ENCODE measurements at places on chromosomes 1 and 21.

GRCh38 chr1:209883341-209883971, 54.6 kb upstream of the SYT14 start:
- no peak overlapping the region for H3K4me3 ChIP-seq
- no peak for DNase-seq
- H3K36me3 ChIP-seq: no peaks in the 10 kb centered on the region
- H3K4me1 ChIP-seq: no peaks in the 10 kb centered on the region

DNA sequence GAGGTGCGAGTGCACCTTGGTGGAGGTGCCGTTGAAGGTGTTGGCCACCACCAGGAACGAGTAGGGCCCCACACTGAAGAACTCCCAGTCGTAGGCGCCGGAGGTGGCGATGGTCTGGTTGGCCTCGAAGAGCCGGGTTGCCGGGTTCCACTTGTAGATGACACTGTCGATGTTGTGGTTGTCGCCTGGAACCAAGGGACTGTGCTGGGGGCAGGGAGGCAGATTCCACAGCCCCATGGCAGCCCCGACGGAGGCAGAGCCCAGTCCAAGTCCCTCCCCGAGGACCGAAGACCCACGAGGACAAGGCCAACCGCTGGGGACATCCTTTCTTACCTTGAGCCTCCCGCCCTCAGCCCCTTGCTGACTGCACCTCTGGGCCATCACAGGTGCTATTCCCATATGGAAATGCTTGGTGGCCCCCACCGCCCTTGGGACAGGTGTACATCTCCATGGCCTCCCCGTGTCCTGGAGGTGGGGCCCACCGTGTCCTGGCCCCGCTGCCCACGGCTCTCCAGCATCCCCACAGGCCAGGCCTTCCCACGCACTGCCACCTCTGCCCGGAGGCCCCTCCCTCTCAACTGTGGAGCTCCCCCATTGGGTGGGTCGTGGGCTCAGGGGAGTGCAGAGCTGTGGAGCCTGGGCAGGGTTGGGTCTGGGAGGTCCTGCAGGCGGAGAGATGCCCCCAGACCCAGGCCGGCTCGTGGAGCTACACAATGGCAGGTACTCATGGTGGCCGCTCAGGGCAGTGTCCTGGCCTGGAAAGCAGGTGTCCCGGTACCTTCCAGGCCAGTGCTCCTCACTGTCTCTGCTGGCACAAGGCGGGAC, 17.9 kb downstream of the KRTAP10-1 start:
- no peak overlapping the region for H3K27ac ChIP-seq
- H3K4me3 ChIP-seq: no peak overlapping the region
- H3K4me1 ChIP-seq: peaks cover under 1% of the 10 kb centered on the region
- no peak for DNase-seq
- H3K27me3 ChIP-seq: no peaks in the 10 kb centered on the region

DNA sequence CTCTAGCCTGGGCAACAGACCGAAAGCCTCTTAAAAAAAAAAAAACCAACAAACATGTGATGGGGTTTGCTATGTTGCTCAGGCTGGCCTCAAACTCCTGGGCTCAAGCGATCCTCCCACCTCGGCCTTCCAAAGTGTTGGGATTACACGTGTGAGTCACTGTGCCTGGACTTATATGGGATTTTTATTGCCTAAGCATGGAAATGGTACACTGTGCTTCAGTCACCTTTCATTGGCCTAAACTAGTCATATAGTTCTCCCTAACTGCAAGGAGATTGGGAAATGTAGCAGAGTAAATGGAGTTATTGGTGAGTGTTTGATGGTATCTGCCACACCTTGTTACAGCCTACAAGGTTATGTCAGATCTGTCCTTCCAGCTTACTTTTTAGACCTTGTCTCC, 17.2 kb upstream of the MEF2D start:
- H3K4me3 ChIP-seq: no peak overlapping the region
- H3K27ac ChIP-seq: no peak overlapping the region
- DNase-seq: no peak
- no peaks in the 10 kb centered on the region for H3K36me3 ChIP-seq
- H3K4me1 ChIP-seq: no peaks in the 10 kb centered on the region

DNA sequence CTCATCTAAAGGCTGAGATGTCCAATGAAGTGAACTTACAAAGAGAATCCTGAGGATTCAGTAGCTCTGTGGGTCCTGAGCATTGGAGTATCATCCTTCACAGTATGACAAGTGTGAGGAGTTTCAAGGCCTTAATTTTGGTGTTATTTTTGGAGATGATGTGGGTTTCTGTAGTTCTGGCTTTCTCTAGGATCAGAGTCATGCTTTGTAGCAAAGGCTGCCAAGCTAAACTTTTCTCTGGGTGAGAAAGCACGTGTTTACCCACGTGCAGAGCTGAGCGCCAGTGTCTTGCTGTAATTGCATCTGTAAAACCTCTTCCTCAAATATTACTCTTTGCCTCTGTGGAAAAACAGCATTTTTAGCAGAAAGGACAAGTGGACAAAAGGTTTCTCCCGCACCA, 387.8 kb upstream of the LYPLAL1 start:
- H3K4me1 ChIP-seq: no peaks in the 10 kb centered on the region
- H3K27ac ChIP-seq: no peak overlapping the region
- no peaks in the 10 kb centered on the region for H3K36me3 ChIP-seq
- H3K4me3 ChIP-seq: no peak overlapping the region
- no peak for DNase-seq

DNA sequence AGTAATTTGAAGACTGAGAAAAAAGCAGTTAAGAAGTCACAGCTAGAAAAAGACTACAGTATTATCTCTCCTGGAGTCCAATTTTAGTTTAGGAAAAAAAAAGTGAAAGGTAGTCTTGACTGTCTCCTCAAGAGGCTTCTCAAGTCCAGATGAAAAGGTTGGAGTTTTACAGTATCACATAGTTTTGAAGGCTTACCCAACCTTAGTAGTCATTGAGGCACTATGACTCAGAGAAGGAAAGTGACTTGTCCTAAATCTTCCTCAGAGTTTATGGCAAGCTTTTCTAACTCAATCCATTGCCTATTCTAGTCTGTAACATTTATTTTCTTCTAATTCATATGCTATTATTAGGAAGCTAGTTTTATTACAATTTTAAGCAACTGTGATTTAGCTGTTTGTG, 174.9 kb downstream of the DPYD start:
- no peak for DNase-seq
- no peak overlapping the region for H3K27ac ChIP-seq
- no peak overlapping the region for H3K4me3 ChIP-seq
- H3K27me3 ChIP-seq: no peaks in the 10 kb centered on the region

DNA sequence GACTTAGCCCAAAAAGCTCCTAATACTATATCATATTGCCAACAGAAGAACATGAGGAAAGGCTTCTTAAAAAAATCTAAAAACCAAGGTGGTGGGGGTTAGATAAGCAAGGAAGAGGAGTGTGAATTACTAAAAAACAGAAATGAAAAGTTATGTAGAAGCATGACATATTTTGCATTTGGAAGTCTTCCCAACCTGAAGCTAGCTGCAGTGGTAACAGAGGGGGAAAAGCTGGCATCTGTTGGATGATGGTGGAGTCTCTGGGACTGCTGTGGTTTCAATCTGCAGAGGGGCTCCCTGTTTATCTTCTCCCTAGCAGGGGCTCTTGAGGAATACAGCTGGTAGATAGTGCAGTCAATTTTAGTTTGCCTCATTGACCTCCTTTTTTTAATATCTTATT, 249.2 kb upstream of the KIAA0040 start:
- DNase-seq: no peak
- H3K27me3 ChIP-seq: no peaks in the 10 kb centered on the region
- H3K27ac ChIP-seq: no peak overlapping the region
- H3K36me3 ChIP-seq: no peaks in the 10 kb centered on the region

GRCh38 chr1:170749959-170750358, 86.0 kb downstream of the PRRX1 start:
- no peak for DNase-seq
- H3K27ac ChIP-seq: no peak overlapping the region
- H3K4me1 ChIP-seq: no peaks in the 10 kb centered on the region

- no peak for DNase-seq
- no peaks in the 10 kb centered on the region for H3K4me1 ChIP-seq
- no peaks in the 10 kb centered on the region for H3K36me3 ChIP-seq
- no peaks in the 10 kb centered on the region for H3K27me3 ChIP-seq
Observed at GRCh38 chr1:101974599-101975274, 22.0 kb downstream of the OLFM3 start.

GRCh38 chr21:32457360-32457840, 44.9 kb downstream of the EVA1C start:
- H3K36me3 ChIP-seq: no peaks in the 10 kb centered on the region
- peaks cover 5% of the 10 kb centered on the region for H3K4me1 ChIP-seq
- H3K27me3 ChIP-seq: no peaks in the 10 kb centered on the region
- DNase-seq: peak; percentile 44
- H3K4me3 ChIP-seq: no peak overlapping the region

DNA sequence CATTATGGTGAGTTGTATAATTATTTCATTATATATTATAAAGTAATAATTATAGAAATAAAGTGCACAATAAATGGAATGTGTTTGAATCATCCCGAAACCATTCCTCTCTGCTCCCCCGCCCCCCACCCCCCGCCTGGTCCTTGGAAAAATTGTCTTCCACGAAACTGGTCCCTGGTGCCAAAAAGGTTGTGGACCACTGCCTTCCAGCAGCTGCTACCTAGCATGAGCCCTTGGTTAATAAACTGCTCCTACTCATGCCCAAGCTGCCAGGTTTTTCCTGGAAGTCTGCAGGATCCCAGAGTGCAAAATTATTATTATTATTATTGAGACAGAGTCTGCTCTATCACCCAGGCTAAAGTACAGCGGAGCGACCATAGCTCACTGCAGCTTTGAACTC, 6.8 kb upstream of the IFNGR2 start:
- no peak for DNase-seq
- no peak overlapping the region for H3K4me3 ChIP-seq
- H3K4me1 ChIP-seq: no peaks in the 10 kb centered on the region
- H3K27ac ChIP-seq: no peak overlapping the region
- no peaks in the 10 kb centered on the region for H3K36me3 ChIP-seq
- no peaks in the 10 kb centered on the region for H3K27me3 ChIP-seq

GRCh38 chr1:90133133-90133532, 138.2 kb downstream of the ZNF326 start:
- no peak overlapping the region for H3K4me3 ChIP-seq
- no peak overlapping the region for H3K27ac ChIP-seq
- H3K4me1 ChIP-seq: no peaks in the 10 kb centered on the region
- H3K27me3 ChIP-seq: no peaks in the 10 kb centered on the region

DNA sequence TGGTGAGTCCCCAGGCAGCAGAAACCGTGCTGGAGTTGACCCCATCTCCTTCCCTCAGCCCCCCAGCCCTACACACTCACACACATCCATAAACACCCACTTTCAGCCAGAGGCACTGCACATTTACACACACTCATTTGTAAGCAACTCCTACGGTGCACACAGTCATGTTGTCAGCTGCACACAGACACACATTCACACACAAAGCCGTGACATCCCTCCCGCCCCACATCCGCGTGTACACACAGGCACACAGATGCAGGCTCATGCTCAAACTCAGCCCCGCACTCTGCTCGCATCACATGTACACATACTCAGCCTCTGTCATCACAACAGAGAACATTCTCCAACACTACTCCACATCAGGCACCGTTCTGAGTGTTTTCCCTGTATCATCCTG, 47.6 kb downstream of the LACTBL1 start:
- no peaks in the 10 kb centered on the region for H3K36me3 ChIP-seq
- no peak for DNase-seq
- H3K4me1 ChIP-seq: no peaks in the 10 kb centered on the region

GRCh38 chr1:234760303-234760723, 150.3 kb upstream of the IRF2BP2 start:
- no peak for DNase-seq
- no peaks in the 10 kb centered on the region for H3K36me3 ChIP-seq
- H3K27me3 ChIP-seq: no peaks in the 10 kb centered on the region

GRCh38 chr1:42784946-42785693, at the start of gene TMEM269:
TSS of gene TMEM269 (plus strand) at chr1:42784991. CDS start at chr1:42789894, 4,903 bp downstream.
- H3K27ac ChIP-seq: no peak within 1 kb of the TSS
- no peak for DNase-seq
- H3K4me1 ChIP-seq: no peaks in the 10 kb centered on the region
- H3K27me3 ChIP-seq: no peaks in the 10 kb centered on the region
- H3K36me3 ChIP-seq: peaks cover 17% of the 10 kb centered on the region
- H3K4me3 ChIP-seq: peak within 1 kb of the TSS; percentile 25

GRCh38 chr1:24951337-24951736, 21.3 kb upstream of the RUNX3 start:
- no peak overlapping the region for H3K4me3 ChIP-seq
- no peaks in the 10 kb centered on the region for H3K27me3 ChIP-seq
- no peak for DNase-seq
- H3K27ac ChIP-seq: no peak overlapping the region

GRCh38 chr1:45365051-45365450, 24.8 kb upstream of the MUTYH start:
- DNase-seq: no peak
- H3K27ac ChIP-seq: no peak overlapping the region
- no peak overlapping the region for H3K4me3 ChIP-seq

DNA sequence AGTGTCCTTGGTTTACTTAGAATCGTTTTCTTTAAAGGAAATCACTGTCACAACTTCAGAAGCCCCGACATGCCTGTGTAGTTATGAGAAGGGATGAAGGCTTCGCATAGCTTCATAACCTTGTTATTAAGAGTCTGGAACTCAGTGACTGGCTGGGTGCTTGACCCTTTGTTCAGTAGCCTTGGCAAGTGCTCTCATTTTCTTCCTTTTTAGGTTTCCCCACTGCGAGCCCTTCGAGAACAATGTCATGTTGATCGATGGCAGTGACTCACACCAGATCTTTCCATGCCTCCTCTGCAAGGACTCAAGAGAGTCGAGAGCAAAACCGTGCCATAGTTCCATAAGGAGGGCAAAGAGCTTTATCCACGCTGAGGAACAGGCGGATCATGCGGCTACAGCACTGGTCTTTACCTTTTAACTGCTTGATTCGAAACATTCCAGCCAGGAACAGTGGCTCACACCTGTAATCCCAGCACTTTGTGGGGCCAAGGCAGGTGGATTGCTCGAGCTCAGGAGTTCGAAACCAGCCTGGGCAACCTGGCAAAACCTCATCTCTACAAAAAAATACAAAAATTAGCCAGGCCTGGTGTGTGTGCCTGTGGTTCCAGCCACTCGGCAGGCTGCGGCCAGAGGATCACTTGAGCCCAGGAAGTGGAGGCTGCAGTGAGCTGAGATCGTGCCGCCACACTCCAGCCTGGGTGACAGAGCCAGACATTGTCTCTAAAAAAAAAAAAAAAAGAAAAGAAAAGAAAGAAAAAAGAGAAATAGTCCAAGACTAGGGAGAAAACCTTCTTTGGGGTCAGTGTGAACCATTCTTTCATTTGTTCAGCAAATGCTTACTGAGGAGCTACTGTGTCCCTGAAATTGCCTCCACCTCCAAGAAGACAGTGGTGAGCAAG, 95.4 kb upstream of the ERRFI1 start:
- H3K4me3 ChIP-seq: no peak overlapping the region
- H3K4me1 ChIP-seq: peaks cover 14% of the 10 kb centered on the region
- no peak for DNase-seq
- peak overlapping the region; percentile 66 for H3K27ac ChIP-seq

GRCh38 chr1:113756461-113756860, 2.8 kb downstream of the PHTF1 start:
- no peaks in the 10 kb centered on the region for H3K27me3 ChIP-seq
- H3K4me3 ChIP-seq: no peak overlapping the region
- H3K36me3 ChIP-seq: no peaks in the 10 kb centered on the region
- no peak overlapping the region for H3K27ac ChIP-seq

- H3K4me3 ChIP-seq: no peak overlapping the region
- no peaks in the 10 kb centered on the region for H3K27me3 ChIP-seq
- no peaks in the 10 kb centered on the region for H3K36me3 ChIP-seq
- H3K27ac ChIP-seq: no peak overlapping the region
Observed at GRCh38 chr21:38323721-38324531, 67.1 kb downstream of the KCNJ15 start.

Measured in liver (tissue), 10 donors.